ENCODE measurements at places on chromosomes 7 and 10. TPM values are rescaled to one million over a fixed set of nuclear protein-coding genes. Genes with fewer than 3 reads are reported as not detected.

- no peak for DNase-seq
Observed at GRCh38 chr7:151709141-151710038, 167.5 kb downstream of the PRKAG2 start.

Gene MYL7
- total RNA-seq: not detected

Gene NUP42
- total RNA-seq: 15.6 TPM

DNA sequence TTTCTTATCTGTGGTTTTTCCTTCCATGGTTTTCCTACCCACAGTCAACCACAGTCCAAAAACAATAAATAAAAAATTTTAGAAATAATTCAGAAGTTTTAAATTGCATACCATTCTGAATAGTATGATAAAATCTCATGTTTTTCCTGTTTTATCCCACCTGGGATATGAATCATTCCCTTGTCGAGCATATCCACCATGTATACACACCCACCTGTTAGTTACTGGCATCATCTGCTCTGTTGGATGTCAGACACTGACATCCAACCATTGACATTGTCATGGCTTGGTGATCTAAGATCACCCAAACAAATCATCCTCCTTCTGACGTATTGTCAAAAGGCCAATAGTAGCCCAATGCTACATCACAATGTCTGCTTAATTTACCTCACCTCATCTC, 749.8 kb downstream of the TNS3 start:
- no peak for DNase-seq

- DNase-seq: no peak
Observed at GRCh38 chr7:29248713-29249382, 54.3 kb downstream of the CHN2 start.

- no peak for DNase-seq
Observed at GRCh38 chr10:80590585-80591125, 53.0 kb downstream of the SH2D4B start.

GRCh38 chr10:86538547-86538946, 17.0 kb upstream of the WAPL start:
- DNase-seq: no peak

Gene CALHM3
- not detected for total RNA-seq

GRCh38 chr7:129845178-129845971, 107.4 kb downstream of the UBE2H start:
- no peak for DNase-seq

Gene LBX1
- 7.6 TPM for total RNA-seq

Gene H2BK1
- not detected for total RNA-seq

DNA sequence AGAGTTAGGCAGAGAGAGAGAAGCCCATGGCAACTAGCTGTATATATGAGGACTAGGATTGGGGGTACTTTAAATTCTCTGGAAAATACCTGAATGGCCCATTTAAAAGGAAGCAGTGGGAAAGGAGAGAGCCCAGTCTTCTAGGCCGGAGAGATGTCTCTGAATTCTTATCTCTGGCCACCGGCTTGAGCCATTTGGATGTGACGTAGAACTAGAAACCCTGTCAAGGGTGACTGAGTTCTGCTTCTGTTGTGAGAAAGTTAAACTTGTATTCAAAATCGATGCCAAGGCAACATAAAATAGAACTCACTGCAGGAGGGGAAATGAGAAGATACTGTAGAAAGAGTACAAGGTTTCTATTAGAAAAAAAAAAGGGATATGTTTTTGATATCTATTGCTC, 6.3 kb upstream of the GSTK1 start:
- DNase-seq: no peak

GRCh38 chr7:131010029-131010716, 276.2 kb upstream of the KLF14 start:
- peak; percentile 58 for DNase-seq

Gene CPEB3
- 6.1 TPM for total RNA-seq

Gene CCSER2
- 122 TPM for total RNA-seq

- no peak for DNase-seq
Observed at GRCh38 chr10:133087679-133088178, at the start of gene ADGRA1. ADGRA1 (plus strand) TSS chr10:133087924; CDS start chr10:133088910, 986 bp downstream.

GRCh38 chr10:3235996-3236510, 63.5 kb upstream of the PITRM1 start:
- no peak for DNase-seq

GRCh38 chr7:128347647-128348097, 4.0 kb upstream of the RBM28 start:
- DNase-seq: peak; percentile 76

DNA sequence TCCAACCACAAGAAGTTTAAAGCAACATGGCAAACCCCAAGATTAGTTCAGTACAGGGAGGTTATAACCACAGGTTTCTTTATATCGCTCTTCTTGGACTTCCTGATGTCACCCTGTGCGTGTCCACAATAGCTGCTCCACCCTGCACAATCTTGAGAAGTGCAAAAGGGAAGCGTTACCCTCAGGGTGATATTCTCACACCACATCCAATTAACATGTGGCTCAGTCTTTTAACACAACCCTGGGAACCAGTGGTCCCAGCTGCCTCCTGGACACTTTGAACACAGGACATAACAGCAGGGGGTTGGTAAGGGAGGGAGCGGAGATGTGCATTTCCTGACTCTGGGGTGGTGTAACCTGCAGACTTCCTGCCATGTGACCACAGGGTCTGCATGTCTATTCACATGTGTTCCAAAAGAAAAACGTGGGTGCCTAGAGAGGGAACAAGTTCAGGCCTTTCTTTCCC, 64.6 kb downstream of the GSAP start:
- DNase-seq: no peak

Gene C10orf53
- total RNA-seq: not detected

Gene STMP1
- 24.7 TPM for total RNA-seq

DNA sequence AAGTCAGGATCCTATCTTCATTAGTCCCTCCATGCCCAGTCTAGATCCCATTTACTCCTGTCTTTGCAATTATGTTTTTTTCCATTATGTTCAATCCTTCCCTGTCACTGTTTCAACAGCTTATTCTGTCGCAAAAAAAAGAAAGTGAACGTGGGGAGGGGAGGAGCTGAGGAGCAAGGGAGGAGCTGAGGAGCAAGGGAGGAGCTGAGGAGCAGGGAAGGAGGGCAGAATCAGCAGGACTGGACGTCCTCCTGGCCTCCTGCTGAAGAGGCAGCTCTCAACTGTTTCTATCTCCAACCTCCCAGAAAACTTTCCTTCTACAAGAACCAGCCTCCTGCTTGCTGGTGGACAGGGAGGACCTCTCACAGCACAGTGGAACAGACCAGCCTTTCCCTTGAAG, 26.0 kb downstream of the LARP4B start:
- DNase-seq: no peak

DNA sequence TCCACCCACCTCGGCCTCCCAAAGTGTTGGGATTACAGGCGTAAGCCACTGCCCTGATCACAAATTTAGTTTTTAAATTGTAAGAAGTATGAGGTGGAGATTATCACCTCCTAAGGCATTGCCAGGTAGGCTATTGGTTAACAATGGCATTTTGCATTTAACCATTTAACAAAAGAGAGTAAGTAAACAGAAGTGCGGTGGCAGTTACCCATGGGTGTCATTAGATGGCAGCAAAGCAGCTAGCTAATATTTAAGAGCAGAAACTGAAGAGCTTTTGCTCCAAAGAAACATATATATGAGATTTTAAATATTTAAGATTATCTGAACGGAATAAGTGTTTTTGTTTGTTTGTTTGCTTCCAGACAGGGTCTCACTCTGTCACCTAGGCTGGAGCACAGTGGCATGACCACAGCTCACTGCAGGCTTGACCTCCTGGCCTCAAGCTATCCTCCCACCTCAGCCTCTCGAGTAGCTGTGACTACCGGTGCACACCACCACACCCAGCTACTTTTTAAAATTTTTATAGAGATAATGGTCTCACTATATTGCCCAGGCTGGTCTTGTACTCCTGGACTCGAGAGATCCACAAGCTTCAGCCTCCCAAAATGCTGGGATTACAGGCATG, 325.5 kb upstream of the C7orf33 start:
- DNase-seq: no peak

Gene ZNF655
- 35.1 TPM for total RNA-seq

GRCh38 chr7:100670074-100670473, 3.5 kb upstream of the GNB2 start:
- DNase-seq: no peak

GRCh38 chr7:101746314-101746713, 71.1 kb upstream of the CUX1 start:
- DNase-seq: no peak

GRCh38 chr7:47362984-47363383, 218.9 kb downstream of the TNS3 start:
- no peak for DNase-seq
